NCI-H526 treated with DMSO at 0.1 percent for 48 hours (cell line): ENCODE measurements at places on chromosomes 6 and 20.

- no peak for DNase-seq
These were observed 378.9 kb downstream of the PREX1 start for GRCh38 chr20:48448666-48449600.

DNA sequence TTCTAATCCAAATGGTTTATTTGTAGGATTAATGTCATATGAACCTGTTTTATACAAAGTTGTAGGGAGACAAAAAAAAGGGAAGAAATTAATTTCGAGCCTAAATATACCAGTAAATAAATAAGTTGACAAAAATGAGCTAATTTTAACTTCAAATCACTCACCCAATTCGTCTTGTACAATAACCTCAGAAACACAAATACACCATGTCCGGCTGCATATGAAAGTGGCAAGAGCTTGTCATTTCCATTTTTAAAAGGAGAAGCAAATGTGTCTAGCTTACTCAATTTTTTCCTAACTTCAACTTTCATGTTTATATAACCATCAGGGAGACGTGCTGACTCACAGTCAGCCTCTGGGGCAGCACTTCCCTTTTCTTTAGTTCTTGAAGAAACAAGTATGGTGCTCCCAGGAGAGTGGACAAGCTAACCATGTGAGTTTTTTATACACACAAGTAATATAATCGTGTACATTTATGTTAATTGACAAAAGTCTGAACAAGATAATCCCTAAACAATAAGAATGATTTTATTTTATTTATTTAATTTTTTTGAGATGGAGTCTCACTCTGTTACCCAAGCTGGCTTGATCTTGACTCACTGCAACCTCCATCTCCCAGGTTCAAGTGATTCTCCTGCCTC is 55.5 kb upstream of the SGK1 start:
- no peak for DNase-seq

- DNase-seq, result no peak
These were observed 111.2 kb downstream of the KCNQ5 start for GRCh38 chr6:72733045-72733444.

DNA sequence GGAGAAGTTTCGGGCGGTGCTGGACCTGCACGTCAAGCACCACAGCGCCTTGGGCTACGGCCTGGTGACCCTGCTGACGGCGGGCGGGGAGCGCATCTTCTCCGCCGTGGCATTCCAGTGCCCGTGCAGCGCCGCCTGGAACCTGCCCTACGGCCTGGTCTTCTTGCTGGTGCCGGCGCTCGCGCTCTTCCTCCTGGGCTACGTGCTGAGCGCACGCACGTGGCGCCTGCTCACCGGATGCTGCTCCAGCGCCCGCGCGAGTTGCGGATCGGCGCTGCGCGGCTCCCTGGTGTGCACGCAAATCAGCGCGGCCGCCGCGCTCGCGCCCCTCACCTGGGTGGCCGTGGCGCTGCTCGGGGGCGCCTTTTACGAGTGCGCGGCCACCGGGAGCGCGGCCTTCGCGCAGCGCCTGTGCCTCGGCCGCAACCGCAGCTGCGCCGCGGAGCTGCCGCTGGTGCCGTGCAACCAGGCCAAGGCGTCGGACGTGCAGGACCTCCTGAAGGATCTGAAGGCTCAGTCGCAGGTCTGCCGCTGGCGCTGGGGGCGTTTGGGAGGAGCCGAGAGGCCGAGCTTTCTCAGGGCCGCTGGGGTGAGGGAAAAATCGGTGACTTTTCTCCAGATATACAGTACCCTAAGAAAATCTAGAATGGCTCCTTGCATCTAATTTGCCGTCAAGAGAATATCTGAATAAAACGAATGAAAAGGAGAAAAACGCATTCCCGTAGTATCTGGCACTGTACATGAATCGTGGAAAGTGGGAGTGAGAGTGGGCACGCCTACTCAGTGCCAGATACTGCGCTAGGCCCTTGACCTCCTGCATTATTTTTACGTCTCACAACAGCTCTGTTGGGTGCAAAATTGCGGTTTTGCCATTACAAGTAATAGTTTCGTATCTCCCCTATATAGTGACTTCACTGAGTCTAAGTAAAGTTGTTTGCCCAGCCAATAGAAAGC is 1.0 kb downstream of the CALHM6 start:
- peak; percentile 46 for DNase-seq

DNA sequence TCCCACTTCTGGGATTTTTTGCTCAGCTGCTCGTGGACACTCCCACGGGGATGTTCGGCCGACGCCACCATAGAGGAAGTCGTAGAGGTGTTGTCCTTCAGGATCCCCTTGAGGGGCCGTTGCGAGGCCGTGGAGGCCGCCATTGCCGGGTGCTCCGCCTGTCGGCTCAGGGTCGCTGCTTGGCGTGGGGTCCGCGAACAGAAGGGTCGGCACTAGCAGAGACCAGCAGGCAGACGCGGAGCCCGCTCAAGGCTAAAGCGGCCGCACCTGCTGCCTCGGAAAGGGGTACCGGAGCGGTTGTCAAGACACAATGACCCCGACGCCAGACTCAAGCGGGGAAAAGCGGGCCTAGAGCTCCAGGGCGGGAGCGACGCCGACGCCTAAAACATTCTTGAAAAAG is 25.7 kb downstream of the PSMB9 start:
- DNase-seq, result no peak

- DNase-seq, result no peak
These were observed 15.0 kb upstream of the SOX4 start for GRCh38 chr6:21578523-21578922.

DNA sequence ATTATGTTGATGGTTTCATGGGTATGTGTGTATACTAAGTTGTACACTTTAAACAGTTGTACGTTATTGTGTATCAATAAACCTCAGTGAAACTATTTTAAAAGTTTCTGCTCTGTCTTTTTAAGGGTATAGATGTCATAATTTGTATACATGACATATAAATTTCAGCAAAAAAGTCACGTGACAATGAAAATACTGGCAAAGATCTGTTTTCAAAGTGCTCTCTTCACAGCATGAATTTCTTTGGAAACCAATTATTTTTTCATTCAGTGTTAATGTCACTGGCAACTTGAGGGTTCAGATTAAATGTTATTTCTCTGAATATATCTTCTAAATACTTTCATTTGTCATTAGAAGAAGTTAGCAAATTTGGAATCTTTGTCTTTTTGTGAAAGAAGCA is 91.7 kb upstream of the C6orf118 start:
- DNase-seq, result no peak

- DNase-seq, result peak; percentile 46
These were observed 737 bp upstream of the PTPRT start for GRCh38 chr20:43190332-43190953.

DNA sequence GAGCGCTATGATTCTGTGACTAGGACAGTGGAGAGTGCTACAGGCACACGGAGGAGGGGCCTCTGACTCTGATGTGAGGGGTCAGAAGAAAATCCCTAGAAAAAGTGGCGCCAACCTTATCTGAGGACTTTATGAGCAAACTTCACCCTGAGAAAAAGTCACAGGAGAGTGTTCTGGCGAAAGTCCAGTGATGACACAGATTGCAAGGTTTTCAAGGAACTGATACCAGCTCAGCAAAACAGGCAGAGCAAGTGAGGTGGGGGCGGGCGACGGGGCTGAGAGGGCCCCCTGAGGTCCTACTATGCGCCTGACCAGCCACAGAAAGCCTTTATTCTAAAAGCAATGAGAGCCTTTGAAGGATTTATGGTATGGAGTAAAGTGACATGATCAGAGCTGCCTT is 73.3 kb downstream of the SLC22A23 start:
- no peak for DNase-seq

DNA sequence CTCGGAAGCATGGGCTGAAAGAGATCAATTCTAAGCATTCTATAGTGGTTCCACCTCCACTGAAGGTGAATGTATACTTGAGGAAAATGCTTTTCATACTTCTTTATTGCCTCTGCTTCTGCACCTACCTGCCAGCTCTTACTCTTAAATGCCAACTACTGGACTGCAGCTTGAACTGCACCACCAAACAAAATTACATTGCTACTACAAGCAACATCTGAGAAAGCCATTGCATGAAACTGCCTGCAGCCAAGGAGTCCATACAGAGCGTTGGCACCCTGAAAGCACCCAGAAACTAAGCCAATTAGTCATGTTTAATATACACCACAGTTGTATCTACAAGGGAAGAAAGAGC is 440.9 kb downstream of the BTBD3 start:
- DNase-seq, result no peak

DNA sequence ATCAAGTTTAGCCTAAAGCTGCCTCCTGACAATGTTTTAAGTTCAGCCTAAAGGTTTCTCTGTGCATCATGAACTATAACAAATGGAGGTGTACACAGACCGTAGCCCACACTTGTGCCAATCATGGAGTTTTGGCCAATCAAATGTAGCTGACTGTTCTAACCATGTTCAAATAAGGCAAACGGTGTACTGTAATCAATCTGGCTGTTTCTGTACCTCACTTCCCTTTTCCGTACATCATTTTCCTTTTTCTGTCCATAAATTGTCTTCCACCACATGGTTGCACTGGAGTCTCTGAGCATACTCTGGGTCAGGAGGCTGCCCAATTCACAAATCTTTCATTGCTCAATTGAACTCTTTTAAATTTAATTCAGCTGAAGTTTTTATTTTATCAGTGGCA is 132.2 kb upstream of the UST start:
- DNase-seq, result no peak

DNA sequence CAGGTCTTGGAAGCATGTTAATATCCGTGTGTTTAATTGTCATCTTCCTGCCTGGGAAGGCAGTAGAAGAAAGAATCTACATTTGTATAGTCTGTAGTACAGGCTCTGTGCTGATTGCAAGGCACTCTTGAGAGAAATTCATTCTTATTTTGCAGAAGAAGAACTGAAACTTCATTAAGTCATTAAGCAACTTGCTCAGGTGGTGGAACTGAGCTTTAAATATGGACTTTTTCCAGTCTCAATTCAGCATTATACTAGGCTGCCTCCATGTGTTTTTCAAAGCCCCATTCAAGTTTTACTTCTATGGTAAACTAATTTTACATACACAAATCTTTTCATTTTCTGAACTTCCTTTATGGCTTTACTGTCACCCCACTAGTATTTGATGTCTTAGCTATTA is 18.7 kb downstream of the ZNF451 start:
- no peak for DNase-seq

GRCh38 chr6:20159098-20159497 is 53.2 kb downstream of the MBOAT1 start:
- no peak for DNase-seq

GRCh38 chr6:11201772-11202512 is 30.5 kb downstream of the NEDD9 start:
- DNase-seq, result no peak

DNA sequence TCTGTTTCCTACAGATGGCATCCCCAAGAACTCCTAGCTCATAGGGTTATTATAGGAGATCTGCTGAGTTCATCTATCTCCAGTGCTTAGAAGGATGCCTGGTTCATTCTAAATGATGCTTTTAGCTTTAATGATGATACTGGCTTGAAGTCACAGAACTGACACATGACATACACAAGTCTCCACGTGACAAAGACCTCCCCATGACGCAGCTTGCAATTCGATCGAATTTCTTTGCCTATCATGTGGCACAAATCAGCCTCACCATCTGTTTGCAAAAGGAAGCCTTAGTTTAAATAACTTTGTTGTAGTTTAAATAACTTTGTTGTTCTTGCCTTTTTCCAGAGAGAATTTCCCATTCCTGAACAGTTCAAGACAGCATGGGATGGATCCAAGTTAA is 44.1 kb upstream of the FAM8A1 start:
- no peak for DNase-seq

DNA sequence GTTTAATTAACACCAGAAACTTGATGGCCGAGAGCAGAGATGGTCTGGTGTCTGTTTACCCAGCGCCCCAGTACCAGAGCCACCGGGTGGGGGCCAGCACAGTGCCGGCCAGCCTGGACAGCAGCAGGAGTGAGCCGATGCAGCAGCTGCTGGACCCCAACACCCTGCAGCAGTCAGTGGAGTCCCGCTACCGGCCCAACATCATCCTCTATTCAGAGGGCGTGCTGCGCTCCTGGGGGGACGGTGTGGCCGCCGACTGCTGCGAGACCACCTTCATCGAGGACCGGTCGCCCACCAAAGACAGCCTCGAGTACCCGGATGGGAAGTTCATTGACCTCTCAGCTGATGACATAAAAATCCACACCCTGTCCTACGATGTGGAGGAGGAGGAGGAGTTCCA is 73.7 kb downstream of the SYNDIG1 start:
- no peak for DNase-seq

DNA sequence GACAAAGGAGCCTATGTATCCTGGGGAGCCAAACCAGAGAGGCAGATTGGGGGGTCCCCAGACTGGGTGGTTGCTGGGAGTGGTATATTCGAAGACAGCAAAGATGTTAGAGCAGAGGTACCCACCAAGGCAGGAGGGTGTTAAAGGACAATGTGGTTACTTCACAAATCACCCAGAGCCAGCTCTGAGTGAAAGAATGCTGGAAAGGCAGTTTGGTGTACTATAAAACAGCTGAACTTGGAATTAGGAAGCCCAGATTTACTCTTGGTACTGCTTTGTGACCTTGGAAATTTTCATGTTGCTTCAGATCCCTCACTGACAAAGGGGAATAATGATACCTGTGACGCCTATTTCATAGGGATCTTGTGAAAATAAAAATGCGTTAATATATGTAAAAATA is 121.6 kb downstream of the CD164 start:
- no peak for DNase-seq

- DNase-seq, result no peak
These were observed 11.5 kb upstream of the SCP2D1 start for GRCh38 chr20:18802012-18802634.

DNA sequence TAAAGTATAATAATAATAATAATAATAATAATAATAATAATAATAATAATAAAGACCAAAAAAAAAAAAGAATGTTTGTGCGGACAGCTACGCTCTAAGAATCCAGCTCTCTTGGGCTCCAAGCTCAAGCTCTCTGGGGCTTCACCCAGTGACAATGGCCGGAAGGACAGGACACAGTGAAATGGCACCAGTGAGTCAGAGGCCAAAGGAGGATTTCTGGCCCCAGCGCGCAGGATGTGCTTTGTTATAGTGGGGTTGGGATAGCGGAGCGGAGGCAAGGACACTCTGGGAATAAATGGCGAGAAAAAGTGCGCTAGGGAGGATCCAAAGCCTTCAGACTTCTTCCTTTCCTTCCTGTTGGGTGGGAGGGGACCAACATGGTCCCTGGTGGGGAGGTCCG is 38.2 kb downstream of the HLA-A start:
- DNase-seq, result no peak

DNA sequence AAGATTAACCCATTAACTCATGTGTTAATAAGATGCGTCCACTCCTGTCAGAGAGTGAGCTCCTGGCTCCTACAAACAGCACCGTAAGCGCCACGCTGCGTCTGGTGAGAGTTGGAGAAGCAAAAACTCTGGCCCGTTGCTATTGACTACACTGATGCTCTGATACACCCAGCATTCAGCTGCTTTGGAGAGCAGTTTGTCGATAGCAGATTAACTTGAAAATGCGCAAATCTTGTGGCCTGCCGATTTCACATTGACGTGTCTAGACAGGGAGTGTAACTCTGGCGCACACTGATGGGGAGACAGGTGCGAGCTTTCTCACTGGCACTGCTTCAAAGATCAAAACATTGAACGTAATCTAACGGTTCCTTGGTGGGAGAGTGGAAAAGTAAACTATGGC is 151.7 kb upstream of the RPS6KA2 start:
- DNase-seq, result no peak

- no peak for DNase-seq
These were observed 536.1 kb upstream of the AGPAT4 start for GRCh38 chr6:161809971-161810370.
